Nucleus accumbens (tissue), 56 donors: ENCODE measurements at places on chromosomes 12 and 14.

- DNase-seq = no peak
Observed at GRCh38 chr14:99884834-99885648, 91.8 kb downstream of the EML1 start.

DNA sequence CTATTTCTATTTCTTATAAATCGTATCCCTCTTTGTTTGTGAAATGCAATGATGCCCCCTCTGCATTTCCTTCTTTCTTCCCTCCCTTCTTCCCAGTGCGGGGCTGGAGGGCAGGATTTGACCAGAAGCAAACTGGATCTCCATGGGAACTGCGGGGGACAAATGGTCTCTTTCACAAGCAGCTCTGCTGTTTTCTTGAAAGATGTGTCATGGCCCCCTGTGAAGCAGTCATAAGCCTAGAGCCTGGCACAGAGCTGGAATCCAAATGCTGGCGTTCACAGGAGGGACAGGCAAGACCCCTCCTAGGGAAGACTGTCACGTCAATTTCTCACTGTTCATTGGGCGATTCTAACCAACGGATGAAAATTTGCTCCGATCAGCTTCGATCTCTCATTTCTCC lies 203.5 kb upstream of the NOS1 start:
- DNase-seq = no peak

DNA sequence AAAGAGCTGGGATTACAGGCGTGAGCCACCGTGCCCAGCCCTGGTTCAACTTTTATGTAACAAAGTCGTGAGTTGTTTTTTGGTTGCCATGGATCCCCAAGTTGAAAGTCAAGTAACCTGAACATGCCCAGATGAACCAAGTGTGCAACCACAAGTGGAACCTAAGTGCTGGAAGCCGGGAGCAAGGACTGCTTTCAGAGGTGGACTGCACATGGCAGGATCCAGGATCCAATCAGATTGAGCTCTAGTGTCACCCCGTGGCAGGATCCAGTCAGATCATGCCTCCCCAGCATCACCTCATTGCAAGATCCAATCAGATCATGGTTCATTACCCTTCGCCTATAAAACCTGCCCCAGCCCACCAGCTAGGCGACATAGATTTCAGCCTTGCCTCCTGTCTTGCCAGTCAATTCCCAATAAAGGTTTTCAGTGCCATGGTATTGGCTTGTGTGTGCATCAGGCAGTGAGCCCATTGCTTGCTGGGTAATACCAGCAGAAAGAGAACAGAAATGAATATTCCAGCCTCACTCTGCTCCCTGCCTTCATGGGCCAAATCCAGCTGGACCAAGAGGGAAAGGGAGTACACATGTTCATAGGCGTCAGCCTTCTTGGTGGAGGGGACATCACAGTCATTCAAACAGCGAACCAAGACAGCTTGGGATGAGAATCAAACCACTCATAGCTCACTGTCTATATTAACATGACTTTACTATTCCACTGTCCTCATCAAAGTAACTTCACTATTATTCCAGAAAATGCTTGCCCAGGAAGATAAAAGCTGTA lies 43.6 kb upstream of the VASH1 start:
- DNase-seq = no peak

DNA sequence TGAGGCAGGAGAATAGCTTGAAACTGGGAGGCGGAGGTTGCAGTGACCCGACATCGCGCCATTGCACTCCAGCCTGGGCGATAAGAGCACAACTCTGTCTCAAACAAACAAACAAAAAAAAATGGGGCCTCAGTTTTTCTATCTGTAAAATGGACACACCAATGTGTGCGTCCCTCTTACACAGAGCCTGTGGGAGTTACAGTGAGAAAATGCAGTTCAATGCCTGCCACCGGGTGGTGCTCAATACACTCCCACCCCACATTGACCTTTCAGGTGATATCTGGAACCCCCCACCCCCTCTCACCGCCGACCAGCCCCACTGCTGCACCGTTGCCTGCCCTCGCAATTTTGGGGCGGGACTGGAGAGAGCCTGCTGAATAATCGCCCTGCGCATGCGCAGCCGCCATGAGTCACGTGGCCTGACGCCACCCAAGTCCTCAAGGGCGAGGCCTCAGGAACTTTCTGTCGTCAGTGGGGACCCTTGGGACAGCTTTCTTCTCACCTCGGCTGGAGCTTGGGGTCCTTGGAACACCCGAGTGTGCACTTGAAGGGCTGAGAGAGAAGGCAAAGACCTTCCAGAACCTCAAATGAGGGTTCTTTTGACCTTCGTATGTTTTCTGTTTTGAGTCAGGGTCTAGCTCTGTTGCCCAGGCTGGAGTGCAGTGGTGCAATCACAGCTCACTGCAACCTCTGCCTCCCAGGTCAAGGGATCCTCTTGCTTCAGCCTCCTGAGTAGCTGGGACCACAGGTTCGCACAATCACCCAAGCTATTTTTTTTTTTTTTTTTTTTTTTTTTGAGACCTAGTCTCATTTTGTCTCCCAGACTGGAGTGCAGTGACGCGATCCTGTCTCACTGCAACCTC lies 14.6 kb upstream of the CABP1 start:
- DNase-seq = no peak

GRCh38 chr14:68810173-68811153 lies 17.6 kb upstream of the ZFP36L1 start:
- DNase-seq = no peak
